ENCODE measurements at places on chromosomes 12 and 14.

GRCh38 chr12:79223761-79224160 lies 359.2 kb downstream of the SYT1 start:
- DNase-seq = no peak

- DNase-seq = no peak
Observed at GRCh38 chr14:77120771-77121743, 20.5 kb downstream of the ZDHHC22 start.

DNA sequence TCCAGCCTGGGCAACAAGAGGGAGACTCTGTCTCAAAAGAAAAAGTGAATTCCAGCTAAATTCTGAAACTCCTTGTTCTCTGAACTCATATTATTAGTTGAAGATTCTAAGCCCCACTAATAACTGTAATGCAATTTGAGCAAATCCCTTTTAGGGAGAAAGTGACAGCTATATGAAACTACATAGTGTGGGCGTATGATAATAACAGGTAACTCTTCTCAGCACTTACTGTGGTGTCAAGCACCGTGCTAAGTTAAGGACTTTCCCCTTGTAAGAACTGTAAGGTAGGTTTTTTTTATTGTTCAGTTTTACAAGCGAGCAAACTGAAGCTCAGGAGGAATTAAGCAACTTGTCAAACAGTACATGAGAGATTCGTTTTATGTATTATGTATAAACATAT lies 5.4 kb downstream of the ANKRD13A start:
- no peak for DNase-seq

- no peak for DNase-seq
Observed at GRCh38 chr14:55803873-55804553, 224.0 kb downstream of the KTN1 start.

DNA sequence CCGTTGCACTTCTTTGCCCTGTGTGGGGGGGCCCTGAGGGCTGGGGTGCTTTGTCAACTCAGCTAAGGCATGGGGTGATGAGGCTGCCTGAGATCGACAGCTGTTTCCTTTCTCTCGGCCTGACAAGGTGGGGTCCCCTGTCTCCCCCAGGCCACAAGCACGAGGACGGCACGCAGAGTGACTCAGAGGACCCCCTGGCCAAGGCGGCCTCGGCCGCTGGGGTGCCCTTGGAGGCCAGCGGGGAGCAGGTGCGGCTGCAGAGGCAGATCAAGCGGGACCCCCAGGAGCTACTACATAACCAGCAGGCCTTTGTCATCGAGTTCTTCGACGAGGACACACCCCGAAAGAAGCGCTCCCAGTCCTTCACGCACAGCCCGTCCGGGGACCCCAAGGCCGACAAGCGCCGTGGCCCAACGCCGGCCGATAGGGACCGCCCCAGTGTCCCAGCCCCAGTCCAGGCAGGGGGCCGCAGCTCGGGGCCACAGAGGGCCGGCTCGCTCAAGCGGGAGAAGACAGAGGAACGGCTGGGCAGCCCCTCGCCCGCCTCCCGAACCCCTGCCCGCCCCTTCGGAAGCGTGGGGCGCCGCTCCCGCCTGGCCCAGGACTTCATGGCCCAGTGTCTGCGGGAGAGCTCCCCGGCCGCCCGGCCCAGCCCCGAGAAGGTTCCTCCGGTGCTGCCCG lies 18.8 kb downstream of the CEP170B start:
- DNase-seq = peak; percentile 53

GRCh38 chr14:59500732-59501131 lies 16.4 kb downstream of the JKAMP start:
- no peak for DNase-seq

GRCh38 chr14:34014936-34015335 lies 64.1 kb upstream of the EGLN3 start:
- DNase-seq = no peak

- DNase-seq = no peak
Observed at GRCh38 chr12:126742241-126742641, 1524.7 kb upstream of the TMEM132C start.

- DNase-seq = no peak
Observed at GRCh38 chr14:53851394-53852090, 105.1 kb downstream of the BMP4 start.
